Stimulated activated CD8-positive, alpha-beta memory T cell treated with anti-CD3 and anti-CD28 coated beads, Interleukin-7, amount 100 ng/mL, for 24 hours (primary cell): ENCODE measurements at places on chromosomes 16 and 17.

DNA sequence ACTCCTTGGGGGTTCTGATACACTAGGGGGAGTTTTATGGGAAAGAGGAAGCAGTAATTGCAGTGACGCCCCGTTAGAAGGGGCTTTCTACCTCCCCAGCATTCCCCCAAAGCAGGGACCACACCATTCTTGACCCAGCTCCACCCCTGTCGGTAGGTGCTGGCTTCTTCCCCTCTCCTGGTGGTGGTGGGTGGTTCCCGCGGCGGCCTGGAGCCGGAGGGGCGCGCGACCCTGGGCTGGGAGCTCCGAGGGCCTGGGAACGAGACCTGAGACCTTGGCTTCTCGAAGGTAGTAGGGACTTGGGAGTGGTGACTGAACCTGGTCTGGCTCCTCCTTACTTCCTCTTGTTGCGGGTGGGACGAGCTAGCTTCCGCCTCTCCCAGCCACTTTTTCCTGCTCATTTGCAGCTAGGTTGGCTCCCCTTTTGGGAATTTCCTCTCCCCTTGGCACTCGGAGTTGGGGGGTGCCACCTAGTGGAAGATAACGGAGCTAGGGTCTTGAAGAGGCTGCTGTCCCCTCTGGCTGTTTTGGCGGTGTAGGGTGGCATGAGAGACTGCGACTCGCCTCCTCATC is 438 bp downstream of the GRN start:
- DNase-seq = no peak

- DNase-seq = no peak
These were observed 130.4 kb downstream of the TANC2 start for GRCh38 chr17:63096426-63096825.

GRCh38 chr16:72889616-72890582 is 158.0 kb downstream of the ZFHX3 start:
- DNase-seq = no peak

DNA sequence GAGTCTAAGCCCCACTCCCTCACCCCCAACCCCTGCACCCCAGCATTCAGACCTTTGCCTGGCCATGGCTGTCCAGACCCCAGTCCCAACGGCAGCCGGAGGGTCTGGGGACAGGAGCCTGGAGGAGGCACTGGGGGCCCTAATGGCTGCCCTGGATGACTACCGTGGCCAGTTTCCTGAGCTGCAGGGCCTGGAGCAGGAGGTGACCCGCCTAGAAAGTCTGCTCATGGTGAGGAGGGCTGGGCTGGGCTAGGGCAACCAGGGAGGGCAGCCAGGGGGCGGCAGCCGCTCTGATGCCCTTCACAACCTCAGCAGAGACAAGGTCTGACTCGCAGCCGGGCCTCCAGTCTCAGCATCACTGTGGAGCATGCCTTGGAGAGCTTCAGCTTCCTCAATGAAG is 14.4 kb downstream of the RIPOR1 start:
- no peak for DNase-seq

GRCh38 chr17:69907132-69907847 is 167.7 kb upstream of the KCNJ16 start:
- no peak for DNase-seq

DNA sequence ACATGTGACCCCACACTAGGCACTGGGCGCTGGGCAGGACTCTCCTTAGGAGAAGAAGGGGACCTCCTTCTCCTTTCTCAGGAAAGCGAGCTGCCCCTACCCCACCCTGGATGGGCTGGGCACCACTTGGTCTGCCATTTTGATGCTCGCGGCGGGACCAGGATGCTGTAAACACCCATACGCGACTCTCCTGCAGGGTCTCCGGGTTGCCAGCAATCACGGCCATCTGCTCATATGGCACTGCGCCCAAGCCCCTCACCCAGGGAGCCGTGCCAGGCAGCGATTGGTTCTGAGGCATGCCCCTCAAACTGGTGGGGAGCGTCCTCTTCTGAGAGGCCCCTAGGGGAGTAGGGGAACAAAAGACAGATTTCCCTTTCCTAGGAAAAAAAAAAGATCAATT is 99.0 kb downstream of the C16orf78 start:
- DNase-seq = no peak

- DNase-seq = no peak
These were observed 87.5 kb upstream of the WSB1 start for GRCh38 chr17:27206447-27206846.
